ENCODE measurements at places on chromosomes 3 and 15.

- DNase-seq = no peak
These were observed 123.4 kb upstream of the FRMD4B start for GRCh38 chr3:69509288-69509687.

DNA sequence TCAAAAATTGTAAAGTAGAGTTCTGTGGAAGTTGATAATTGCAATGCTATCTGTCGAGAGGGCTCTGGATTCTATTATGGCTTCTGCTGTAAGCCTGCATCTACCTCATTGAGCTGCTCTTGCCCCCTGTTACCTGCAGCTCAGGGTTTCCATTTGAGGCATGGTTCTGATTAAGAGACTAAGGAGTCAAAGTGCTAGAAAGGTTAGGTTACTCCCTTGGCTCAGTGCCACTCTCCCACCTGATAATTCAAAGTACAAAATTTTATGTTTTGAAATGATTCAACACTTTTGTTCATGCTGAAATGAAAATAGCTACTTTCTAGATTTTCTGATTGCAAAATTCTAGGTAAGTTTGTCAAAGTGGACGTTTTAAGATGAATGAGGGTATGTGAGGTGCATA is 220.5 kb upstream of the SATB1 start:
- DNase-seq = no peak

DNA sequence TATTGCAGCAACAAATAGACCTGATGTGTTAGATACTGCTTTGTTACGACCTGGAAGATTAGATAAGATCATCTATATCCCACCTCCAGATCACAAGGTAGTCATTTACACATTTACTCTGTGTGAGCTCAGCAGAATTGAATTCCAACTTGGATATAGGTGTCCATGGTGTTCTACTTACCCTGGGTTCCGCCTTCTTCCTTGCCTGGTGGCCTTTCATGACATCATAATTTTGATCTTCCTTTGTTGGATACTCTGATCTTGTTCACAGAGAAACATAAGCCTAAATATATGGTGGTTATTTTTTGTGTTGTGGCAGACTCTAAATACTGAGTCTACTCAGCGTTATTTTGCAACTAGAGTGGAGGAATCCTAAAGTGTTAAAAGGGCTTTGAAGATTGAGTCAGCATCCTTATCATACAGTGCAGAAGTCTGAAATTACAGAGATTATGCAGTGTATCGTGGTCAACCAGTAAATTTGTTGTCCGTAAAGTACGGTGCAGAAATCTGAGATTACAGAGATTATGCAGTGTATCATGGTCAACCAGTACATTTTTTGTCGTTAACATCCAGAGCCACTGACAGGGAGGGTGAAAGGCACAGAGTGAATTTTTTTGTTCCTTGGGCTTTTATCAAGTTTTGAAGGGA is 39.1 kb upstream of the GATM start:
- DNase-seq = no peak

DNA sequence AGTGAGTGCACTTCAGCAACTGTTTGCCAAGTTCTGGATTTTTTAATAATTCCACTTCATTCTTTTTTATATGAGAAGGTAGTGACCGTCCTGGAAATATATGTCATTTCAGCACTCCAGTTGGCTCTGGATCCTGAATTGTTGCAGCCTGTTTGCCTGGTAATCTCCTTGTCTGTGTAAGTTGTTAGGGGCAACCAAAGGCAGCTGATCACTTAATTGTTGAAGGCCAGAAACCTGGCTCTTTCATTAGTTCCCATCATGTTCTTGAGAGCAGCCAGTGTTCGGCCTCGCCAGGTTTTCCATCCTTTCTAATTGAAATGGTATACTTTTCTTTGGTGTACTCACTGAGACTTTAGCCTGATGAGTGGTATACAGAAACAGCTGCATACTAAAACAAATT is 168.6 kb downstream of the SOX2 start:
- DNase-seq = no peak

- DNase-seq = no peak
These were observed 145.2 kb upstream of the CBLB start for GRCh38 chr3:106013971-106014370.

- no peak for DNase-seq
These were observed 39.7 kb downstream of the CYP11A1 start for GRCh38 chr15:74327756-74328155.

DNA sequence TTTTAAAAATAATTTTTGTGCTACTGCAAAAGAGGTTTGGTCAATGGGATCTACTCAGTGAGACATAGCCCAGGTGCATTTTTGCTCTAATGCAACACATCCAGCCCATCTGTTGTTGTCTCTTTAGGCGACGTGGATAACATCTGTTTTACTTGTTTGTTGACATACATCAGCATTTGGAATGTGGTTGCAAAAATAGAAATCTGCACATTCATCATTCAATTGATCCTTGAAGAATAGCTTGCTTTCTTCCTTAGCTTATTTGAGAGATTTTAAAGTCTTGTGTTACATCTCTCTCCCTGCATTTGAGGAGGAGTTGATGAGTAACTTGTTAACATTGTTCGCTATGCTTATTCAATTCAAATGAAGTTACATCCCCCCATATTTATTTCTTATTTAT is 1202.3 kb downstream of the NSUN3 start:
- no peak for DNase-seq

DNA sequence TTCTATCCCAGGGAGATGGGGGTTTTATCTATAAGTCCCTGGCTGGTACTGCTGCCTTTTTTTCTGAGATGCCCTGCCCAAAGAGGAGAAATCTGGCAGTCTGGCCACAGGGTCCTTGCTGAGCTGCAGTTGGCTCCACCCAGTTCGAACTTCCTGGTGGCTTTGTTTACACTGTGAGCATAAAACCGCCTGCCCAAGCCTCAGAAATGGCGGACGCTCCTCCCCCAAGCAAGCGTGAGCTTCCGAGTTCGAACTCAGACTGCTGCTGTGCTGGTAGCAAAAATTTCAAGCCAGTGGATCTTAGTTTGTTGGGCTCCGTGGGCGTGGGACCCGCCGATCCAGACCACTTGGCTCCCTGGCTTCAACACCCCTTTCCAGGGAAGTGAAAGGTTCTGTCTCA is 126.8 kb upstream of the SUCLG2 start:
- DNase-seq = no peak

DNA sequence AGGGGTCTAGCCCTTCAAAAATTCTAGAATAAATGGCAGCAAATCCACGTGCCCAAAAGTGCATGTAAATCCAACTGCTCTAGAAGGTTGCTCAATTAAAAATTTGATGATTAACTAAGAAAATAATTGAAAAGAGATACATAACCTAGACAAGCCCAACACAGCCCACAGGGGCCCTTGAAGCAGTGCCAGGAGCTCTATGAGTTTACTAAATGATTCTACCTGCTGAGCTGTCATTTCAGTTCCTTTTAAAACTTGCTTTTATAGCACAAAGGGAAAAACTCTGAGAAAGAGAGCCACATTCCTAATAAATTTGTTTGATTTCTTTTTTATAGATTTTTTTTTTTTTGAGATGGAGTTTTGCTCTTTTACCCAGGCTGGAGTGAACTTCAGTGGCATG is 38.9 kb upstream of the GNB5 start:
- no peak for DNase-seq

- DNase-seq = no peak
These were observed 938.3 kb upstream of the ALCAM start for GRCh38 chr3:104428337-104428925.

- DNase-seq = no peak
These were observed 28.3 kb downstream of the SEC61A1 start for GRCh38 chr3:128080323-128081080.

GRCh38 chr3:37527361-37527760 is 334.3 kb upstream of the CTDSPL start:
- no peak for DNase-seq

- DNase-seq = no peak
These were observed 907.8 kb downstream of the NTRK3 start for GRCh38 chr15:87348746-87349145.

GRCh38 chr15:70521576-70522322 is 241.6 kb downstream of the UACA start:
- DNase-seq = no peak

DNA sequence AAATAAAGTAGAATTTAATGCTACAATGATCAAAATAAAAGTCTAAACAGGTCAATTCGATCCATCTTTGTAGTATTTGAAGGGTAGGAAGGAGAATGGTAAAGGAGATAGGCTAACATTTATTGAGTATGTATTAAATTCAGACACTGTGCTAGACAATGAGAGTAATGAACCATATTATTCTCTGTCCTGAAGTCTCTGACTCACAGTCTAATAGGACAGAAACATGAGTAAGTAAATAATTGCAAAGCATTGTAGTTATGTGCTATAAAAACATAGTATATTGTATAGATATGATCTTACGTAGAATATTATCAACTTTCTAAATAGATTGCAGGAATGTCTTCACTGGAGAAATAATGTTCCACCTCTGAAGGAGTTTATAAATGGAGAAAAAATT is 64.5 kb downstream of the MDFIC2 start:
- no peak for DNase-seq

DNA sequence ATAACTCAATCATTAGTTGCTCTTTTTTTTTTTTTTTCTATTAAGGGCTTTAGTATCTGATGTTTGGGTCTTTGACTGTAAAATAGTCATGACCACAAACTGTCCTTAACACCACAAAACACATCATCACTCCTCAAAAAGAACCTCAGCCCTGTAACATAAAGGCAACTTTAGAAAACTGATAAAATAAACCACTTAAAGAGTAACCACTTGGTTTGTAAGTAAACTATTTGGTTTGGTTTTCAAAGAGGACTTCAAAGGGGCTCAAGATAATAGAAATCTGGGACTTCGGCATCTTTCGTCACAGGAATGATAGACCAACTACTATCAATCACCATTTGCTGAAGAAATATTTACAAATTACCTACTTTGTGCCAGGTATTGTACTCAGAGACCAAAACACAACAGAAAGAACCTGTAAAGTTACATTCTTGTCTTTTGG is 167.8 kb downstream of the FOXP1 start:
- no peak for DNase-seq

- no peak for DNase-seq
These were observed 73.6 kb downstream of the EEFSEC start for GRCh38 chr3:128226795-128227395.

GRCh38 chr3:137071104-137071503 is 113.3 kb downstream of the IL20RB start:
- DNase-seq = no peak

GRCh38 chr3:59800481-59800880 is 750.7 kb upstream of the CFAP20DC start:
- no peak for DNase-seq

- no peak for DNase-seq
These were observed 44.8 kb downstream of the CMTM8 start for GRCh38 chr3:32283304-32283703.

DNA sequence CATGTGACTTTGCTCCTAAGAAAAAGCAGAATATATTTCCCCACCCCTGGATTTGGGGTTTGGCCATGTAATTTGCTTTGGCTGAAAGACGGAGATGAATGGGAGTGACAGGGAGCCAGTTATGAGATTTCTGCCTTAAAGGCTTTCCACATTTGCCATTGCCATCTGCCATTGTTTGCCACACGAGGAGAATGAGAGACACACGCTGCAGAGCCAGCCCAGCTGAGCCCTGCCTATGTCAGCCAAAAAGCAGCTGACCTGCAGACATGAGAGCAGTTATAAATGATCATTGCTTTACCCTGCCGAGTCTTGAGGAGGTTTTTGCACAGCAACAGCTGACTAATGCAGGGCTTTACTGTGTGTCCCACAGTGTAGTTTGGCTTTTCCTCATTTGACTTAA is 40.6 kb upstream of the RFTN1 start:
- DNase-seq = no peak

- no peak for DNase-seq
These were observed 46.2 kb downstream of the DENND6A start for GRCh38 chr3:57646723-57647122.

- no peak for DNase-seq
These were observed 75.8 kb downstream of the SQOR start for GRCh38 chr15:45710657-45711056.

DNA sequence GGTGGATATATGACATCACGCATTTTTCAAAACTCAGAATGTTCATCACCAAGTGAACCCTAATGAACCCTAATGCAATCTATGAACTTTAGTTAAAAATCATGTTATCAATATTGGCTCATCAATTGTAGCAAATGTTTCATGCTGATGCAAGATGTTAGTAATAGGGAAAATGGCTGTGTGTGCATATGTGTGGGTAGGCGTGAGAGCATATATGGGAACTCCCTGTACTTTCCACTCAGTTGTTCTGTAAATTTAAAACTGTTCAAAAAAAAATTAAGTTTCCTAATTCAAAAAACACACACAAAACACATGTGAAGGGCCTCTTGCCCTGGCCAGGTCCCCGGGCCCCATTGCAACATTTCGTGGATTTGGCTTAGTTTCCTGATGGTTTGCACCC is 89.7 kb upstream of the PROK2 start:
- no peak for DNase-seq

DNA sequence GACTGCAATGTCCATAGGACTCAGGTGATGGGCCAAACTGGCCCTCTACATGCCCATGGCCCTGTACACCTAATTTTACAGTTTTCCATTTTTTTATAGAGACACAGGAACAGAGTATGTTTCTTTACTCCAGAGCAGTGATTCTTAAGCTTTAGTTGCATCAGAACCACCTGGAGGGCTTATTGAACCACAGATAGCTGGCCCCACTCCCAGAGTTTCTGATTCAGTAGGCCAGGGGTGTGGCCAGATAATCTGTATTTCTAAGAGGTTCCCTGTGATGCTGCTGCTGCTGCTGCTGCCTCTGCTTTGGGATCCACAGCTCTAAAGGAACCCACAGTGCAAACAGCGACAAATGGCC is 5.1 kb downstream of the RBP1 start:
- no peak for DNase-seq

- no peak for DNase-seq
These were observed 19.5 kb downstream of the SETMAR start for GRCh38 chr3:4322635-4323034.

GRCh38 chr15:56491110-56491722 is 26.3 kb upstream of the MNS1 start:
- DNase-seq = peak; percentile 4

- no peak for DNase-seq
These were observed 40.5 kb downstream of the EXOG start for GRCh38 chr3:38536671-38537070.

DNA sequence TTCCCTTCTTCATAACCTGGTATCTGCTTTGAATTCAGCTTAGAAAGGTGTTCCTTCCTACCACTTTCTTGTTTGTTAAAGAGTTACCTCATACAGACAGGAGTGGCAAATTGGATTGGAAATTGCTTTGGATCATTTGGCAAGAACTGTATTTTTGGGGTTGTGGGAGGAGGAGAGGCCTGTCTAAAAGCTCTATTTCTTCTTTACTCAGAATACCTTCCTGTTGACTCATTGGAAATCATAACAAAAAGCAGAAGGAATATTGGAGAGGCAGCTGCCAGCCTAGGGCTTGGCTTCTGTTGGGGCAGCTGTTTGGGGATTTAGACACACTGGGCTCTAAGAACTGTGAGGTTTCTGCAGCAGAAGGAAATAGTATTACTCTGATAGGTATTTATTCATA is 14.2 kb downstream of the IQGAP1 start:
- no peak for DNase-seq

- DNase-seq = no peak
These were observed 15.9 kb downstream of the CHL1 start for GRCh38 chr3:212432-212831.

GRCh38 chr3:187369089-187369447 is 883 bp downstream of the RTP4 start:
- DNase-seq = no peak

- no peak for DNase-seq
These were observed 192.9 kb upstream of the NECTIN3 start for GRCh38 chr3:110878692-110879091.

Measured in activated CD8-positive, alpha-beta memory T cell treated with anti-CD3 and anti-CD28 coated beads for 4 hours (primary cell).